Activated CD4-positive, alpha-beta T cell treated with anti-CD3 and anti-CD28 coated beads for 4 hours (primary cell): ENCODE measurements at places on chromosomes 16 and 17.

DNA sequence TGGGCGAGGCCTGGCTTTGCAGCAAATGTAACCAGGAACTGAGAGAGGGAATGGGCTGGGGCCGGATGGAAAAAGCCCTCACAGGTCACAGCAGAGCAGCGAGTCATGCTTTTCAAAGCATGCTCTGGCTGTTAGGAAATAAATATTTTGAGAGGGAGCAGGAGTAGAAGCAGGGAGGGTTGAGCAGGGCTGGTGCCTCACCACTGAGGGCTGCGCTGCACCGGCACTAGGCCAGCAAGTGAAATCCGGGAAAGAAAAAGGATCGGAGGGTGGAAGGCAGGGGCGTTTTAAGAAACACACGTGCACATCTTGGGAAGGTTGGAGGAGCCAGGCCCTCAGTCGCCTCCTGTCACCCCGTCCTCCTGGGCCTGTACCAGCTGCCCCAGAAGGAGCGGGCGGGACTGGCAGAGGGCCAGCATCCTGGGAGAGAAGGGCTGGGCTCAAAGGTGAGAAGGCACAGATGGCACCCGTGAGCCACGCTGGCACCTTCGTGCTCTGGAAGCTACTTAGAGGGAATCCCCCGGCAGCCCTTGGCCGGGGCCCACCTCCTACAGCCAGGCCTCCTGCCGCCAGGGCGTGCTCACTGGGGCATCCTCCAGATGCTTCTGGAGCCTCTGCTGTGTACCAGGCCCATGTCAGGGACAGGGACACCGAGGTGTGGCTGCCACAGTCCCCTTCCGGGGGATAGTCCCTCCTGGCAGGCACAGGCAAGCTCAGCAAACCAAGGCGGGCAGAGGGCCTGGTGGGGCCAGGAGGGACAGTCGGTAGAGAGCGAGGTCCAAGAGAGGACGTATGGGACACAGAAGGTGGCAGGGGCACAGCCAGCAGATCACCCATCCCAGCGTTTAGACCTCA, 71.5 kb upstream of the PLCG2 start:
- DNase-seq, result no peak

- DNase-seq, result no peak
Measured at GRCh38 chr17:76899414-76899813, 31.2 kb downstream of the MGAT5B start.

GRCh38 chr17:75267153-75267410, 3.9 kb downstream of the MIF4GD start:
- no peak for DNase-seq

GRCh38 chr17:4900231-4901107, 1.1 kb downstream of the C17orf107 start:
- DNase-seq, result peak; percentile 54

- DNase-seq, result peak; percentile 46
Measured at GRCh38 chr17:30376621-30377452, 1.9 kb upstream of the CPD start.

DNA sequence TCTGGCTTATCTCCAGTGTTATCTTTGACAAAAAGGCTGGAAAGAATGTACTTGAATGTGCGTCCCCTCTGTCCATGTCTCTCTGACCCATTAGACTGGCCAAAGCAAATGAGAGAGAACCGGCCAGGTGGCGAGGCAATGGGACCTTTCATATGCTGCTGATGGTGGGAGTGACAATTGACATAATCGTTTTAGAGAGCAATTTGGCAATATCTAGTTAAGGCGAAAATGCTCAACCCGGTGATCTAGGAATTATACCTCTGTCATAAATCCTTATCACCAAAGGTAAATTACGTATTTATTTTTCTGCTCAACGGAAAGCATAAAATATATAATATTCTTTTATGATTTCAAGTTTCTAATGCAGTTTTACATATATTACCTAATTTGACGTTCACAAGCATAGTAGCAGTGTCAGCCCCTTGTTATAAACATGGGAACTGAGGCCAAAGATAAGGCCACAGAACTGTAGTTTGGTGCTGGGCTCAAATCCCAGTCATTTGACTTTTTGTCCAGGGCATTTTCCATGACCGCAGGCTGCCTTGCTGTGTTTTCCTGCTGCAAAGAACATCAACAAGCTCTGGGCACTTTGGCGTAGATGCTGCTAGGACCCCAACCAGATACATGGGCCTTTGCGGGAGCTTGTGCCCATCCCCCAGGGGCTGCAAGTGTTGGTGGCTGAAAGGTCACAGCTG, 14.7 kb upstream of the SDK2 start:
- DNase-seq, result no peak

DNA sequence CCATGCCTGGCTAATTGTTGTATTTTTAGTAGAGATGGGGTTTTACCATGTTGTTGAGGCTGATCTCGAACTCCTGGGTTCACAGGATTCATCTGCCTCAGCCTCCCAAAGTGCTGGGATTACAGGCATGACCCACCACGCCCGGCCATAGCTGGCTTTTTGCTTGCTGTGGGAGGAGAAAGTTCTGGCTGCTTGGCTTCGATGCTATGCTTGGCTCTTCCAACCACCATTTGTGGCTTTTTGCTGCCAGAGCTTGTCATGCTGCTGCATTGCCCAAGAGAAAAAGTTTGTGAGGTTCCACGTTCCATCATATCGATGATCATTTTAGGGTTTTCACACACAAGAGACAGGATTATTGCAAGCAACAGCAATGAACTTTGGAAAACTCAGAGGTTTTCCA, 16.2 kb downstream of the BMERB1 start:
- no peak for DNase-seq

DNA sequence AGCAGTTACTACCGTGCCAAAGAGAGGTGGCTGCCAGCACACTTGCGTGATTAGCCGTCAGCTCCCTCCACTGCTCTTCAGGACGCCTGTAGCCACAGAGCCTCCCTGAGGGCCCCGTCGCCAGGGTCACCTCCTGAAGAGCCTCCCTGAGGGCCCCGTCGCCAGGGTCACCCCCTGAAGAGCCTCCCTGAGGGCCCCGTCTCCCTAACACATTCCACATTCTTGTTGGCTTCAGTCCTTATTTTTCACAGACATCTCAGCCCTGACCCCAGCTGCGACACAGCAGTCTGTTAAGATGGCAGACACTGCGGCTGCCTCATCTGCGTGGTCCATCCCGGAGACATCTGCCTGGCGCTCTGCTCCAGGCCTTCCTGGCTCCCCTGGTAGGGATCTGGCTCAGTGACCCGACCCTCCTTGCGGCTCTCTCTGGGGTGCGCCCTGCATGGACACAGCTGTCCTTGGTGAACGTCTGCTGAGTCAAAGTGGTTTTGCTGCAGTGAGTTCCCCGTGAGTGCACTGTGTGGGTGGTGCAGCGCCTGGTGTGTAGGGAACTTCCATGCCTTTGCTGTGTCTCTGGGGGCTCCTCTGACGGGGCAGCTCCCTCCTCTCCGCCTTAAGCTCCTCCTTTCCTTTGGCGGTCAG, 11.4 kb downstream of the ACSF3 start:
- no peak for DNase-seq

GRCh38 chr17:50691550-50692447, 15.9 kb downstream of the ANKRD40 start:
- DNase-seq, result no peak

DNA sequence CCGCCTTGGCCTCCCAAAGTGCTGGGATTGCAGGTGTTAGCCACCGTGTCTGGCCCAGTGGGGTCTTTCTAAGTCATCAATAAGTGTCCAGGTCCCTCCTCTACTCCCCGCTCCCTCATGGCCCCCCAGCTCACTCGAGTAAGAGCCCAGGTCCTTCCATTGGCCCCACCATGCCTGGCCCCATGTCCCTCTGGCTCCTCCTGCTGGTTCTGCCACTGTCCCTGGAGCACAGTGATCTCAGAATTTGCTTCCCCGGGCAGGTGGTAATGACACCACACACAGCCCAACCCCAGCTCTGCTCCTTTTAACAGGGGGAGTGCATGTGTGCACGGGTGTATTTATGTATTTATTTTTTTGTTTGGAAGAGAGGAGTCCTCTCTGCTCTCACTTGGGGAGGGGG, 19.6 kb downstream of the MGAT5B start:
- no peak for DNase-seq

DNA sequence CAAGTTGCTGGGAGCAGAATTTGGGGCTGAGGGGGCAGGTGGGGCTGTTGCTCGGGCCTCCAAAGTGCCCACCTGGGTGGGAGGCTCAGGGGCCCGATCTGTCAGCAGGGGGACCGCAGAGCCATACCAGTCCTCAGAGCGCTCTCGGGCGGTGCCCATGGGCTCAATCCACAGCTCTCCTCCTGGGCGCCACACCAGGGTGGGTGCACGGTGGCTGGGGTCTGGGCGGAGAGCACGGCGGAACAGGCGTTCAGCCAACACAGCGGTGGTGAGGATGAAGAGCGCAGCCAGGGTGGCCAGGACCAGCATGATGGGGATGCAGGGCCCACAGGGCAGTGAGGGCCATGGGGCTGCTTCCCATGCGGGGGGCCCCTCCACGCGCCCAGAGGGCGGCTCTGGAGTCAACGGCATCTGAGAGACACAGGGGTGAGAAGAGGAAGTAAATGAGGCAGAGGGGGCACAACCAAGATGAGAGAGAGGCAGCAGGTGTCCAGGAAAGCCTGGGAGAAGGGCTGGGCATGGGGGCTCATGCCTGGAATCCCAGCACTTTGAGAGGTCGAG, 1.2 kb downstream of the C16orf54 start:
- DNase-seq, result no peak

- no peak for DNase-seq
Measured at GRCh38 chr16:8739989-8740704, 57.3 kb downstream of the TMEM186 start.

- no peak for DNase-seq
Measured at GRCh38 chr16:81646561-81646960, 132.5 kb upstream of the PLCG2 start.

- DNase-seq, result no peak
Measured at GRCh38 chr16:72877374-72878028, 170.4 kb downstream of the ZFHX3 start.

DNA sequence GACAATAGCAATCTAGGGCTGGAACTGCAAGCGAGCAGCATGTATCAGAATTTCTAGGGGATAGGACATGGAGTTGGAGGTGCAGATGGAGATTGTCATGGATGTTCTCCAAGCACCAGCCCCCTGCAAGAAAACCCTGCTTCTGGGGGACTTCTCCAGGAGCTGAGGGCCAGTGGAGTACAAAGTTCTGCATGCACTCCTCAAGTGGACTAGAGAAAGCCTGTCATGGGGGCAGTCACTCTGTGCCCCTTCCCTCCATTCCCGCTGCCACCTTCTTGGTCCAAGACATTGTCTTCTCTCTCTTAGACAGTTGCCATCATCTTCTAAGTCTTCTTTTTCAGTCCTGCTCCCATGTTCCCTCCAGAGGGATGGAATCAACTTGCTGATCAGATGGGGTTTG, 87.9 kb downstream of the AIPL1 start:
- no peak for DNase-seq

GRCh38 chr16:24610416-24610755, 71.0 kb downstream of the RBBP6 start:
- no peak for DNase-seq

- DNase-seq, result no peak
Measured at GRCh38 chr17:76151896-76152454, 10.9 kb upstream of the FOXJ1 start.

GRCh38 chr16:30472328-30472942, at the start of gene ITGAL:
Gene ITGAL (plus strand): TSS chr16:30472742. CDS start chr16:30472838, 96 bp downstream.
- DNase-seq, result peak; percentile 80

DNA sequence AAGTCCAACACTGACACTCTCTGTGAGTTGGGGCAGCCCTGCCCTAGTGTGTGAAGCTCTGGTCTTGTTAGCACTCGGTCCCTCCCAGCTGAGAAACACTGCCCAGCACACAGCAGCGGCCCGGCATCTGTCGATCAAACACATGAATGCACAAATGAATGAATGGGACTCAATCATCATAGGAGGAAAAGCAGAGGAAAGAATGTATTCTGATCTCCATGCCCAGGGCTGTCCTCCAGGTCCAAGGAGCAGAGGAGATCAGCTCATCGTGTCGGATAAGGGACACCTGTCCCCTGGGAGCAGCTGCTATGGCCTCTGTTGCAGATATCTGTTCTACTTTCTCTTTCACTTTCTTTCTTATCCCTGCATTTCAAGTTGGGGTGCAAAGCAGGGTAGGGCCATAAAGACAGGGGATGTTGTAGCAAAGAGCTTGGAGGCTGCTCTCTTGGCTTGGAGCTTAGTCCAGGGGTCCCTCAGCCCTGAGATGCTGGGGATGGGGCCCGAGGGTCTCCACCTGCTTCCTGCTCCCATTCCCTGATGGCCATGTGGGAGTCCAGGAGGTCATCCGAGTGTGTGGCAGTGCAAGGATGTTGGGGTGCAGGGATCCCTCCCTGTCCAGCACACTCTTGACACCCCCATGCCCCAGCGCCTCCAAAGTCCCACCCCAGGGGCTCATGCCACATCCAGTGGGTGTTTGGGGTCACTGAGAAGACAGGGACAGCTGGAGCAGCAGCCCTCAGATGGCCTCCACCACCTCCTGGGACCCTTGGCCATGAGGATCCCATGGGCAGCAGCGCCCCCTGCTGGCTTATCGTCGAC, 88.2 kb downstream of the IRF8 start:
- DNase-seq, result peak; percentile 47

DNA sequence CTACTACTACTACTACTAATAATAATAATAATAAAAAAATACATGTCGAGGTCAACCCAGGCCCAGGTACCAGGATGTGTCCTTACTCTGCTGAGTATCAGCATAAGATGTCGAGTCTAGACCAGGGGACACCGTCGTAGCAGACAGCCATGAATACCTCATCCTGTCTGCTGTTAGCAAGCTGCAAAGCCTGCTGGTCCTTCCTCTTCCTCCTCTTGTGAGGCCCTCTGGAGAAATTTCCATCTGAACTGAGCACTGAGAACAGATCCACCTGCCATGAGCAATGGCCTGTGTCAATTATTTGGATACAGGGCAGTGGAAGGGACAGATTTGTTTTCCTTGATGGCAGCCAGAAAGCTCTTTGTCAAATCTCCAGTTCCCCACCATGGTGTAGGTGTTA, 168.5 kb downstream of the XYLT1 start:
- DNase-seq, result no peak

GRCh38 chr17:39229274-39229913, 3.6 kb upstream of the STAC2 start:
- DNase-seq, result no peak

DNA sequence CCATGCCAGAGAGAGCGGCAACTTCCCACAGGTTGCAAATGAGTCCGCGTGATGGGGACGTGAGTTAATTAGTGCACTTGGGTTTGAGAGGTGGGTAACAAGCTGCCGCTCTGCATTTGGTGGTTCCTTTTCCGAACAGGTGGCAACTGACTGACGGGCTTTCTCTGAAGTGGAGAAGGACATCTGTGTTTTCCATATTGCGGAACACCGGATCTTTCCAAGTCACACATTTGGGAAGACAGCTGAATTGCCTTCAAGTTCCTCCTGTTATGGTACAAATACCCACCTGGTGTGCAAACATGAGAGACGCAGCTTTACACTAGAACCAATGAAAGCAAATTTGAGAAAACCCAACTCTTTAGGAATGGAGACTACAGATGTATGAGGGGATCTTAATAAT, 451.3 kb upstream of the ZFHX3 start:
- no peak for DNase-seq
